ENCODE measurements at places on chromosomes 7 and 10. TPM values are rescaled to one million over a fixed set of nuclear protein-coding genes. Genes with fewer than 3 reads are reported as not detected.

ADGRA1 gene
- not detected for total RNA-seq

SKIDA1 gene
- total RNA-seq = 1.4 TPM

HOXA7 gene
- total RNA-seq = 9.3 TPM

TYW1 gene
- total RNA-seq = 15.9 TPM

GRCh38 chr10:32911285-32912016 is 46.6 kb downstream of the ITGB1 start:
- no peaks in the 10 kb centered on the region for H3K27me3 ChIP-seq
- peaks cover 2% of the 10 kb centered on the region for H3K36me3 ChIP-seq
- H3K27ac ChIP-seq = no peak overlapping the region
- H3K4me3 ChIP-seq = no peak overlapping the region
- DNase-seq = no peak

GRCh38 chr7:157543276-157543675 is 206.5 kb downstream of the DNAJB6 start:
- no peak overlapping the region for H3K27ac ChIP-seq
- no peak overlapping the region for H3K4me3 ChIP-seq
- H3K27me3 ChIP-seq = no peaks in the 10 kb centered on the region
- H3K36me3 ChIP-seq = no peaks in the 10 kb centered on the region
- no peak for DNase-seq
- no peaks in the 10 kb centered on the region for H3K4me1 ChIP-seq

- H3K4me3 ChIP-seq = no peak overlapping the region
- no peak for DNase-seq
- H3K4me1 ChIP-seq = no peaks in the 10 kb centered on the region
- no peaks in the 10 kb centered on the region for H3K27me3 ChIP-seq
- H3K36me3 ChIP-seq = no peaks in the 10 kb centered on the region
- H3K27ac ChIP-seq = peak overlapping the region; percentile 15
Observed at GRCh38 chr7:135713836-135714470, 14.0 kb downstream of the SLC13A4 start.

DNA sequence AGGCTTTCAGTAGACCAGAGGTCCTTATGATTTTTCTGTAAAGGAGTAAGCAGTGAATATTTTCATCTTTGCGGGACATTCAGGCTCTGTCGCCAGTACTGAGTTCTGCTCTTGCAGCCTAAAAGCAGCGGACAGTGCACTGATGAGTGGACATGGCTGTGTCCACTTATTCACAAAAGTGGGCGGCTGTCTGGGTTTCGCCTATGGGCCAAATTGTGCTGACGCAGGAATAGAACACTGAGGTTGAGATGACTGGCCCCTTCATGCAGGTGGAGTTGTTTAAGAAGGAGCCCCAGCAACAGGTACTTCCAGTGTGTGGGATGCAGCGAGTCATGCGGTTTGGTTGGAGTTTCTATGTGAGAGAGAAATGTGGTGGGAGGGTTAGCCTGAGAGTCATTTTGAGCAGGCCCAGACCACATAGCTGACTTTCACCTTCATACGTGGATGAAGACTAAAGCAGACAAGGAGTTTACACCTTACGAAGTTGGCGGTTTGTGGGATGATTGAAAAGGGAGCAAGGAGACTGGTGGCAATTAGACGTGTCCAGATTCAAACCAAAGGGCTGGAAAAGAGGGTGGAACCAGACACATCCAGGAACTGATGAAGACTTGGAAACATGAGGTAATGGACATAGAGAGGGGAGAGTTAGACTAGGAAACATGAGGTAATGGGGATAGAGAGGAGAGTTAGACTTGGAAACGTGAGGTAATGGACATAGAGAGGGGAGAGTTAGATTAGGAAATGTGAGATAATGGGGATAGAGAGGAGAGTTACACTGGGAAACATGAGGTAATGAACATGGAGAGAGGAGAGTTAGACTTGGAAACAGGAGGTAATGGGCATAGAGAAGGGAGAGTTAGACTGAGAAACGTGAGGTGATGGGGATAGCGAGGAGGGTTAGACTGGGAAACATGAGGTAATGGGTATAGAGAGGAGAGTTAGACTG is 38.2 kb downstream of the WDR37 start:
- no peak for DNase-seq
- H3K36me3 ChIP-seq = peaks cover 8% of the 10 kb centered on the region
- H3K4me1 ChIP-seq = no peaks in the 10 kb centered on the region
- H3K27ac ChIP-seq = no peak overlapping the region
- no peak overlapping the region for H3K4me3 ChIP-seq

DNA sequence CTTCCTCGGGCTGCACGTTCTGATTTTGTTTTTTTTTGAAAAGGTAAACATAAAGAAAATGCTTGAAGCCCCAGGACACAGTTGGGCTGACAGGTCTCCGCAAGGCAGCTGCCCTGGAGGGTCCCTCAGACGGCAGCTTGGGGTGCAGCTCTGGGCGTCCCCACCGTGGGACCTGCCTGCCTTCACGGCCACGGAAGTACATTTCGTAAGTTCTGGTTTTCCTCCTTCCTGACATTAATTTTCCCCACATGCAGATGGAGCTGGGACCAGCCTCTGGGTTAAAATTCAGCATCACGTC is 491.0 kb downstream of the DNAJB6 start:
- DNase-seq = peak; percentile 40
- no peaks in the 10 kb centered on the region for H3K27me3 ChIP-seq
- H3K36me3 ChIP-seq = no peaks in the 10 kb centered on the region
- H3K27ac ChIP-seq = no peak overlapping the region
- no peak overlapping the region for H3K4me3 ChIP-seq
- no peaks in the 10 kb centered on the region for H3K4me1 ChIP-seq

- peak overlapping the region; percentile 55 for H3K27ac ChIP-seq
- DNase-seq = no peak
- H3K4me3 ChIP-seq = no peak overlapping the region
Observed at GRCh38 chr10:110837418-110838171, 34.1 kb upstream of the PDCD4 start.

DNA sequence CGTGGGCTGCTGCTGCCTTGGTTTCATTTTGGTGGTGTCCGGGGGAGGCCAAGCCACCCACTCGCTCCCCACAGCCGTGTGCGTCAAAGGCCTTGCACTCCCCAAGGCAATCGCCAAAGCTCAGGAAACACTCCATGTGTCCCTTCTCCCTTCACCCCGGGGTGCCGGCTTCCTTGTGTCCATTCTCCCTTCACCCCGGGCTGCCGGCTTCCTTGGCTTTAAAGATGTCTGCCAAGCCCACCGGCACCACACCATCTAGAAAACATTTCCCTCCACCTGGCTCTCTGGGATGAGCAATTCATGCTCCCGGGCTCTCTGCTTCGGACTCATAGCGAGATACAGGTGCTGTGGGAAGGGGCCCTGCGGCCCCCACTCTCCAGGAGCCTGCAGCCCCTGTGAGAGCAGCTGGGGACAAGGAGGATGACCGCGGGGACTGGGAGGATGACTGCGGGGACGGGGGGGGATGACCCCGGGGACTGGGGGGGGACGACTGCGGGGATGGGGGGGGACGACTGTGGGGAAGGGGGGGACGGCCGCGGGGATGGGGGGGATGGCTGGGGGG is 322.1 kb downstream of the DNAJB6 start:
- DNase-seq = no peak
- H3K27ac ChIP-seq = no peak overlapping the region
- H3K36me3 ChIP-seq = no peaks in the 10 kb centered on the region
- no peak overlapping the region for H3K4me3 ChIP-seq

- H3K4me1 ChIP-seq = peaks cover 10% of the 10 kb centered on the region
- H3K4me3 ChIP-seq = no peak overlapping the region
- no peak for DNase-seq
- H3K27ac ChIP-seq = no peak overlapping the region
Observed at GRCh38 chr7:50766849-50767207, 15.9 kb downstream of the GRB10 start.

DNA sequence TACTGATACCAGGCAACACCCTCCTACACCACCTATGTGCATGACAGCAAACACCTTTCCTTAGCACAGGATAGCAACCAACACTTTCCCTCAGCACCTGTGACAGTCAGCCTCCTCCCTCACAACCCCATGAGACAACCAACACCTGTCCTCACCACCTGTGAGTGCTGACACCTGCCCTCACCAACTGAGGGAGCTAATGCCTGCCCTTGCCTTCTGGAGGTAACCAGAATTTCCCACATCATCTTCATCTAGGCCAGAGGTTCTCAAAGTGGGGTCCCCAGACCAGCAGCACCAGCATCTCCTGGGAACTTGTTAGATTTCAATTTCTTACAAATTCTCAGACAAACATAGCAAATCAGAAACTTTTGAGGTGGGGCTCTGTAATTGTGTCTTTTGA is 112.5 kb downstream of the GRID1 start:
- H3K27me3 ChIP-seq = no peaks in the 10 kb centered on the region
- no peak for DNase-seq
- no peaks in the 10 kb centered on the region for H3K36me3 ChIP-seq
- H3K4me3 ChIP-seq = no peak overlapping the region

DNA sequence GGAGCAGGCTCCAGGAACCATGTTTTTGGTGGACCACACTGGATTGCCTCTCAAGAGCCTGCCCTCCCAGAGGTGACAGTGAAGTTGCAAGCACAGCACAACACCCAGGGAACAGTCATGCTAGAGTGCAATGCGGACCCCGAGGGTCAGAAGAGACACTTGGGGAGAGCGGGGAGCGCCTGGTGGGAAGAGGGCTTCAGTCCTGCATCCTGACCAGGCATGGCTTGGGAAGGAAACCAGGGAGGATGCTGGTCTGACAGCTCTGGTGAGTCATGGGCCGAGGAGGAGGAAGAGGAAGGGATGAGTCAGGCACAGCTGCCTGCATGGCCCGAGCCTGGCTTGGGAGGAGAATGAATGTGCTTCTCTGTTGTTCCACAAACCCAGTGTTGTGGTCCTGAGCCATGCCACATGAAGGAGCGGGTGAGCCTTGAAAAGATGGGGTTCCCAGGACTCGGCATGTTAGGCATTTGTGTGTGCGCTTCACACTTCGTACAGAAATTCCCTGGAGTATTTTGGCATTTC is 29.5 kb upstream of the ANKRD2 start:
- peaks cover 5% of the 10 kb centered on the region for H3K4me1 ChIP-seq
- peak; percentile 93 for DNase-seq
- H3K36me3 ChIP-seq = no peaks in the 10 kb centered on the region
- no peaks in the 10 kb centered on the region for H3K27me3 ChIP-seq

GRCh38 chr7:131110297-131111080 is 217.2 kb upstream of the MKLN1 start:
- no peak for DNase-seq
- no peak overlapping the region for H3K27ac ChIP-seq
- no peaks in the 10 kb centered on the region for H3K36me3 ChIP-seq
- H3K27me3 ChIP-seq = no peaks in the 10 kb centered on the region

DNA sequence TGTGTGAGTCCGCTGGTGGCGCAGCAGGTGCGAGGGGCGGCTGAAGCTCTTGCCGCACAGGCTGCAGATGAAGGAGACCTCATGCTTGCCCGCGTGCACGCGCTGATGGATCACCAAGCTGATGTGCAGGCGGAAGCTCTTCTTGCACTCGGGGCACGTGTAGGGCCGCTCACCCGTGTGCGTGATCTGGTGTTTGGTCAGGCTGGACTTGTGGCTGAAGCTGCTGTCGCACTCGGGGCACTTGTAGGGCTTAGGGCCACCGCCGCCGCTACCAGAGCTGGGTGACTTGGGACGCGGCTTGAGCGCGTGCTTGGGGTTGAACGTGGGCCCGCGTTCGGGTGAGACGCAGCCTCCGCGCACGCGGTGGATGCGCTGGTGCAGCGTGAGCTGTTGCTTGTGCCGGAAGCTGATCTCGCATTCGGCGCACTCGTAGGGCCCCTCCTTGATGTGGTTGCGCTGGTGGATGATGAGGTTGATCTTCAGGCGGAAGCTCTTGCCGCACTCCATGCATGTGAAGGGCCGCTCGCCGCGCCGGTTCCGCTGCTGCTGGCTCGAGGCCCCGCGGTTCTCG is 28.7 kb downstream of the ZNF777 start:
- no peaks in the 10 kb centered on the region for H3K4me1 ChIP-seq
- H3K36me3 ChIP-seq = peaks cover 12% of the 10 kb centered on the region
- DNase-seq = no peak
- H3K4me3 ChIP-seq = no peak overlapping the region

DNA sequence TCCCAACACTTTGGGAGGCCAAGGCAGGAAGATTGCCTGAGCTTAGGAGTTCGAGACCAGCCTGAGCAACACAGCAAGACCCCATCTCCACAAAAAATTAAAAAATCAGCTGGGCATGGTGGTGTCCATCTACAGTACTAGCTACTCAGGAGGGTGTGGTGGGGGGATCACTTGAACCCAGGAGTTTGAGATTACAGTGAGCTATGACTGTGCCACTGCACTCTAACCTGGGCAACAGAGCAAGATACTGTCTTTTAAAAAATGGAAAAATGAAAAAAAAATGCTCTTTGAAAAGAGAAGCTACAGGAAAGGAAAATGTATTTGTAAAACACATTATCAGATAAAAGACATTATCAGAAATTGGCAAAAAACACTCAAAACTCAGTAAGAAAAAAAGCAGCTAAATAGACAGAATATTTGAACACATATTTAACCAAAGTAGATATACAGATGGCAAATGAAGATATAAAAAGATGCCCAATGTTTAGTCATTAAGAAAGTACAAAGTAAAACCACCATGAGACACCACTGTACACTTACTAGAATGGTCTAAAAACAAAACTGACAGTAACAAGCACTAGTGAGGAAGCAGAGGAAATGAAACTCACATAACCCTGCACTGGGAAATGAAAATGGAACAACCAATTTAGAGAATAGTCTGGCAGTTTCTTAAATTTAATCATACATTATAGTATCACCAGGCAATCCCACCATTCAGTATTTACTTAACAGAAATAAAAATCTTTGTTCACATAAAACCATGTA is 40.5 kb downstream of the NRBF2 start:
- H3K27ac ChIP-seq = no peak overlapping the region
- H3K4me1 ChIP-seq = no peaks in the 10 kb centered on the region
- no peaks in the 10 kb centered on the region for H3K36me3 ChIP-seq
- H3K4me3 ChIP-seq = no peak overlapping the region
- no peak for DNase-seq
- H3K27me3 ChIP-seq = no peaks in the 10 kb centered on the region

- H3K27me3 ChIP-seq = no peaks in the 10 kb centered on the region
- H3K4me1 ChIP-seq = no peaks in the 10 kb centered on the region
- H3K4me3 ChIP-seq = no peak overlapping the region
- H3K36me3 ChIP-seq = no peaks in the 10 kb centered on the region
Observed at GRCh38 chr7:115763347-115763746, 267.2 kb downstream of the TFEC start.

DNA sequence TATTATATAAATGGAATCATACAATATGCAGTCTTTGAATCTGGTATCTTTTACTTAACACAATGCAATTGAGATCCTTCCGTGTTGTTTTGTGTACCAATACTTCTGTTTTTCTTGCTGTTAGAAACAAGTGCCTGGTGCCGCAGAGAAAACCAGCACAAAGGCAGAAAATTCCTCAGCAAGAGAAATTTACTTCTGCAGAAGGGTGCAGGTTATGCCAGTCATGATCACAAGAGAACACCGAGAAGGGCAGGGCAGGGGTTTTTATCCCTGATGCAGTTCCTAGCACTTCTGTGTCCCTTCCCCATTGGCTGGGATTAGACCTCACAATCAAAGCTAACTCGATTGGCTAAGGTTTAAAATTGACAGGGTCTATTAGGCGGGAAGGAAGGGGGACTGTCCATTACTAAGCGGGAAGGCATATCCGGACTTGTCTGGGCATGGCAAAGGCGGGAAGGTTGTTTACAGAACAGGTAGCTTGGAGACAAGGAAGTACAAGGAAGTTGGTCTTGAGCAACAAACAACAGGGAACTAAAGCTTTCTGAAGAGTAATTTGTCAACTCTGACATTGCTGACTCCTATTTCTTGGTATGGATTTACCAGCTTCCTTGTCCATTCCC is 2.4 kb upstream of the ZNF33B start:
- no peaks in the 10 kb centered on the region for H3K27me3 ChIP-seq
- no peaks in the 10 kb centered on the region for H3K4me1 ChIP-seq
- no peak overlapping the region for H3K4me3 ChIP-seq
- H3K36me3 ChIP-seq = no peaks in the 10 kb centered on the region

Data from aorta (tissue), 5 donors.